ENCODE measurements at places on chromosomes 5 and 9.

GRCh38 chr9:99746406-99746805, 75.3 kb upstream of the NR4A3 start:
- DNase-seq, result no peak

DNA sequence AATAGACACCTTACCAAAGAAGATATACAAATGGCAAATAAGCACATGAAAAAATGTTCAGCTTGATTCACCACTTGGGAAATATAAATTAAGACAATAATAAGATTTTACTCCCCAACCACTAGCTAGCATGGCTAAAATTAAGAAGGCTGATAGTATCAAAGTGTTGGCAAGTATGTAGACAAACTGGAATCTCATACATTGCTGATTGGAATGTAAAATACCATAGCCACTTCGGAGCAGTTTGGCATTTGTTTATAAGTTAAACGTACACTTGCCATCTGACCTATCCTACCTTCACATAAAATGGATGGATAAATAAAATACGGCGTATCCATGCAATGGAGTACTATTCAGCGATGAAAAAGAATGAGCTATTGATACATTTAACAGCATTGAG, 129.2 kb downstream of the ZNF462 start:
- no peak for DNase-seq

DNA sequence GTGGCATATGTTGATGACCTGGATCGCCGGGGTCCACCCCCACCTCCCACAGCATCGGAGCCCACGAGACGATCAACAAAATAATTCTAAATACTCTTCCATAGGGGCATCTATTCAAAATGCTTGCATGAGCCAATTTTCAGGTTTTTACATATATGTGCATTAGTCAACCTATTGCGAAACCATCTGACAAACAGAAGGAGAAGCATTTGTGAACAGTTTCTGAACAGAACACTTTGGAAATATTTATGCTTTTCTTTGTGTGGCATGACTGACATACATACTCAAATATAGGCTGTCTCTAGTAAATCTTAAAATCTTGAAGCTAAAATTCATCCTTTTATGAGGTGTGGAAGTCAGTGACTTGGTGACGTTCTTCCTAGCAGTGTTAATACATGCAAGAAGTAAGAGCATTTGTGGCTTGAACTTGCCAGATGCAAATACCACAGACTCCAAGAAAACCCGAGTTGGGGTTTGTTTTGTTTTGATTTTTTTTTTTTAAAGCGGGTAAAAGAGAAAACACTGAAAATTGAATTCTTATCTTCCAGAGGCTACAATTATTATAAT, 5.3 kb downstream of the GPR151 start:
- no peak for DNase-seq

DNA sequence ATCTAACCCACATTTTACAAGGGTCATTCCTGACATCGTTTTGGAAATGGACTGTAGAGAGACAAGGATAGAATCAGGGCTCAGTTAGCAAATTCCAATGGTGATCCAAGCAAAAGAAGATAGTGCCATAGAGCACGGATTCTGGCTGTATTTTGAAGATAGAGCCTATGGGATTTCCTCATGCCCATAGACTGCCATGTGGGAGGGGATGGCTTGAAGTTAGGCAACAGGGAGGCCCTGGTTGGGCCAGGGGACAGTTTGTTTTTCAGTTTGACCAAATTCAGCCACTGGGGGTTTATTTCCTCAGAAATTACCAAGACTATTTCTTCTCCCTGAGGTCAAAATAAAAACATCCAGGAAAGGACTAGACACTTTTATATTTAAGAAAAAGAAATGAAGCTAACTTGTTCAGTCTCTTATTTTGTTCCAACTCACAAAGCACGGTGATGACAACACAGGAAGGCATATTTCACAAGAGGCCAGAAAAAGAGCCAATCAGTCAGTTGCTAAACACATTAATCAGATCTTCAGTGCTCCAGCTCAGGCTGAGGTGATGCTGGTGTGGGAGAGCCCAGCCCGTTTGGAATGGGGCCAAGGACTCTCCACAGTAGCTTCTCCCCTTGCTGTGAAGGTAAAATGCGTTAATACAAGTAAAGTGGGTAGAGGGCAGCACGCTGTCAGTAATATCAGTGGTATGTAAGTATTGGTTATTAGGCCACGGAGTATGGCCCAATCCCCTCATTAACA, 4.4 kb upstream of the DCTN4 start:
- DNase-seq, result no peak

DNA sequence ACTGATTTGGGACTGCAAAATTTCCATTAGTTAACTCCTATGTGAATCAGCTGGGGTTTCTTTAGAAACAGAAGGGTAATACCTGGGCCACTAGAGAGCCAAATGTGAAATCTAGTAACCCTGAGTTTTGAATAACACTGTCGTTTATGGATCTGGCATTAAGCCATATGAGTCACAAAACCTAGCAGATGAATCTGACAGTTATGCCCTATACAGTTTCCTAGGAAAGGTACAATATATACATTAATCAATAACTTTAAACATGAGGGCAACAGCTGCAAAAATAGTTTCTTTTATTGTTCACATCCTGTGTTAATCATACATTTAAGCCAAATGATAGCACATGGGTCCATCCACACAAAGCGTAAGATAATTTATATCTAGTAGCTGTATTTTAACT, 56.9 kb downstream of the PAM start:
- no peak for DNase-seq

- DNase-seq, result no peak
These were observed 15.4 kb upstream of the RFX3 start for GRCh38 chr9:3541206-3541605.

DNA sequence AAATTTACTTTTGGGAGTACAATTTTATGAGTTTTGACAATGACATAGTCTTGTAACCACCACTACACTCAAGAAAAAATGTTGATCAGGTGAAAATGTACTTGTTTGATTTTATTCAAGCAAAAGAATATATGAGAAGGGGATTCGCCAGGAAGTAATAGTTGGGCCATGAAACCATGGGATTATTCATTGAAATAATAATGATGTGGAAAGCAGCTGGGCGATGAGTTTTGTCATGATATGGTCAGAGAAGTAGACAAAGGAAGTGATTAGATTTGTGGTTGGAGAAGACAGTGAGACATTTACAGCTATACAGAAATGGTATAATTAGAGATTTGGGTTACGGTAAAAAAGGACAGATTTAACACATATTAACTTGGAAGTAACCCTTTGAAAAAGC, 11.2 kb downstream of the HMGCR start:
- no peak for DNase-seq

- no peak for DNase-seq
These were observed 609.5 kb upstream of the RGMB start for GRCh38 chr5:98163796-98164493.

GRCh38 chr9:78539904-78540303, 243.0 kb downstream of the PSAT1 start:
- no peak for DNase-seq

- DNase-seq, result no peak
These were observed 281.3 kb downstream of the CEMIP2 start for GRCh38 chr9:71487061-71487460.

- DNase-seq, result no peak
These were observed 94.9 kb downstream of the CACNA1B start for GRCh38 chr9:137972355-137972987.
